ENCODE measurements at places on chromosomes 3 and 15.
A peak's percentile ranks its signal among the peaks of the same experiment; 100 is the strongest.

GRCh38 chr3:18246336-18247060, 178.6 kb downstream of the SATB1 start:
- DNase-seq: no peak

DNA sequence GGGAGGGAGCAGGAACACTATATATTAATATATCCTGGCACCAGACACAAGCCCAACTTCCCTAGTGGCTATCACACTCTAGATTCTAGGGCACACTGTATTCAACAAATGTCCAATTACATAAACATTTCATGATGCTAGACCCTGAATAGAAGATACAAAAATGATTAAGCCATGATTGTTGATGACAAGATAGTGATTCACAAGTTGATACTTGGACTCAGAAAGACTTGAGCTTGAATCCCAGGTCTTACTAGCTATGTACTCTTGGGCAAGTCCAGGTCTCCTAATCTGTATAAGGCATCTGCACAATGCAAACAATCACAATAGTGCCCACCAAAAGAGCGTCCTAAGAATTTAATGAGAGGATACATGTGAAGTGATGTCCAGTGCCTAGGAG, 10.0 kb upstream of the SNTN start:
- DNase-seq: no peak

- DNase-seq: no peak
Observed at GRCh38 chr15:66943456-66944095, 121.8 kb upstream of the SMAD3 start.

- peak; percentile 51 for DNase-seq
Observed at GRCh38 chr3:192188218-192188835, 539.0 kb downstream of the FGF12 start.

DNA sequence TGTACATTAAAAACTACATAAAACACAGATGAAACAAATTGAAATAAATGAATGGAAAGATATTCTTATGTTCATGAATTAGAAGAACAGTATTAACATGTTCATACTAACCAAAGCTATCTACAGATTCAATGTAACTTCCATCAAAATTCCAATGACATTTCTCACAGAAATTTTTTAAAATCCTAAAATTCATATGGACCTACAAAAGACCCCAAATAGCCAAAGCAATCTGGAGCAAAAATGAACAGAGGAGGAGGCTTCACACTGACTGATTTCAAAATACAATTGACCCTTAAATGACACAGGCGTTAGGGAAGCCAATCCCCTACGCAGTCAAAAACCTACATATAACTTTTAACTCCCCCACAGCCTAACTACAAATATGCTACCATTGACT, 39.4 kb downstream of the KPNA1 start:
- no peak for DNase-seq

- no peak for DNase-seq
Observed at GRCh38 chr3:76456322-76456721, 583.6 kb upstream of the ROBO2 start.

GRCh38 chr15:29925227-29926082, 103.2 kb upstream of the TJP1 start:
- peak; percentile 45 for DNase-seq

- no peak for DNase-seq
Observed at GRCh38 chr3:113231827-113232253, 20.5 kb downstream of the BOC start.

- DNase-seq: no peak
Observed at GRCh38 chr3:318903-319302, 122.3 kb downstream of the CHL1 start.

- DNase-seq: no peak
Observed at GRCh38 chr3:190709351-190709773, 153.1 kb downstream of the GMNC start.

GRCh38 chr3:145951441-145951840, 209.5 kb downstream of the PLOD2 start:
- DNase-seq: no peak

DNA sequence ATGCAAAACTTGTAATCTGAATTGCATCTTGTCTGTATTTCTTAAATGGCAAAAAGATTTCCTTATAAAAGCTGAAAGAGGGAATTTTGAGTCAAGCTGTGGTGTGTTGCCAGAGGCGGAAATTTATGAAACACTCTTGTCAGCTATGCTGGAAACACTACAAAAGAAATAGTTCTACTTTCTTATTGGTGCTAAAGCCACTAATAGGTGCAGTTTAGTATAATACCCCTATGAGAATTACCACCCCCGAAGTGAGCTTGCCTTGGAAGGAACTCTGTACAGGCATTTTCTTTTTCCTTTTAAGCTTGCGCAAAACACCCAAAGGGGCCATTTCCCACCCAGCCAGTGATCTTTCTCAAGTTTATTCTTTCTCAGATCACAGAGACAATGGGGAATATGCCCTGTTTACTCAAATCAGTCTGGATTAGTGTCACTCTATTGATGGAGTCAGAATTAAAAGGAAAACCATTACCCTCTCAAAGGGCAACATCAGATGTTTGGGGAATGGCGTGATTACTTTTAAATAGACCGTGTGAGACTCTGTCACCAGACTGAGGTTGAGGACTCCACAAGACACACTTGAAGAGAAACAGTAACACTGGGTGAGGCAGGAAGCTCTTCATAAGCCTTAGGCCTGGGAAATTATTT, 166.0 kb downstream of the TP63 start:
- DNase-seq: no peak

- DNase-seq: no peak
Observed at GRCh38 chr15:85542895-85543331, 162.5 kb downstream of the AKAP13 start.

DNA sequence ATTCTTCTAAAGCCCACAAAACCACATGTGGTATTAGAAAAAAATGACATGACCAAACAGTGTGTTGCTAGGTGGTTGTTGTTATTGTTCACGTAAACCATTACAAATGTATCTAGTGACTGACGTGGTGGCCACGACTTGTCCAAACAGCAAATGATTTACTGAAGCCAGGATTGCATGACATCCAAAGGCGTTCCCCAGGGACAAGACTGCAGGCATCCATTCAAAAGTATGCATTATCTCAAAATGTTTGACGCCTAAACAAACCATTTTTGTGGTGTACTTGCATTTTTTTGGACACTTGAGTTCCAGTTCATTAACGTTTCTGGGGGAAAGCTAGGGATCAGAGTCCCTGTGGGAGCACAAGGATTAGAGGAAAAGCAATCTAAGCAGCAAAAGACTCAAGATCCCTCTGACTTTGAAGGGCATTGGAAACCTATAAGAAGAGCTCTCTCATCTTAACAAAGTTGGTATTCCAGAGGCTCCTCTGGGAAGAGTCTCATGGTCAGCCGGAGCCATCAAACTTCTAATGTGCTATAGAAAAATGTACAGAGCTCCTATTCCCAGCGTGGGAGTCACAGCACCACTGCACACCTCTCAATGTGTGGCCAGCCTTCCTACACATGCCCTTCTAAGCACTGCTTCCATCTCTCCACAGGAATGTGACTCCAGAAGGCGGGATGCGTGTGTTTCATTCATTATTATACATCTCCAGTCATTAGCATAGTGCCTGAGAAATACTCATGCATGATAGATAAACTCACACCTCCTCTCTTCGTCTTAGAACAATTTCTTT, 62.9 kb downstream of the FBN1 start:
- no peak for DNase-seq

- DNase-seq: no peak
Observed at GRCh38 chr3:169493521-169494141, 169.9 kb downstream of the MECOM start.

DNA sequence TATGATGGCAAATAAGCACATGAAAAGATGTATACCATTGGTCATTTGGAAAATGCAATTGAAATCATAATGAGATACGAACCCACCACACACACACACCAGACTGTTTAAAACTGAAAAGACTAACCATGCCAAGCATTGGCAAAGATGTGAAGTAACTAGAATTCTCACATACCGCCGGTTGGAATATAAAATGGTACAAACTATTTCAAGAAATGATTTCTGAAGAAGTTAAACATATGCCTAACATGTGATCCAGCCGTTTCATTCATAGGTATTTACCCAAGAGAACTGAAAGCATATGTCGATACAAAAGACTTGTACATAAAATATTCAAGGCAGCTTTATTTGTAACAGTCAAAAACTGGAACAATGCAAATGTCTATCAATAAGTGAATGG, 28.9 kb downstream of the HES1 start:
- no peak for DNase-seq

- no peak for DNase-seq
Observed at GRCh38 chr3:168950622-168951021, 712.9 kb downstream of the MECOM start.

- DNase-seq: peak; percentile 55
Observed at GRCh38 chr3:134374105-134374790, at the start of gene AMOTL2. Gene AMOTL2, minus strand, starts transcription at chr3:134374447. Its CDS starts 3,014 bp downstream, at chr3:134371433.

DNA sequence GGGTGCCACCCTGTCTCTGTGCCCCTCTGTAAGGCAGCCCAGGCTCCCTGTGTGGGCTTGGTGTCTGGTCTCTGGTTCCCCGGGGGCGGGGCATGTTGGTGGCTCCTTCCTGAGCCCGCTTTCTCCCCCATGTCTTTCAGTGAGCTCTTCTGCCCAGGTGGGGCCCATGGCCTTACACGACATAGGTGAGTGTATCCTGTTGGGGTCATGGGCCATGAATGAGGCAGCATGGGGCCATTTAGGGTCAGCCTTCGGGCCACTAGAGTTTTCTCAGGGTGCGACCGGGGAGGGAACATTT, 195.1 kb downstream of the UBE3A start:
- DNase-seq: no peak

DNA sequence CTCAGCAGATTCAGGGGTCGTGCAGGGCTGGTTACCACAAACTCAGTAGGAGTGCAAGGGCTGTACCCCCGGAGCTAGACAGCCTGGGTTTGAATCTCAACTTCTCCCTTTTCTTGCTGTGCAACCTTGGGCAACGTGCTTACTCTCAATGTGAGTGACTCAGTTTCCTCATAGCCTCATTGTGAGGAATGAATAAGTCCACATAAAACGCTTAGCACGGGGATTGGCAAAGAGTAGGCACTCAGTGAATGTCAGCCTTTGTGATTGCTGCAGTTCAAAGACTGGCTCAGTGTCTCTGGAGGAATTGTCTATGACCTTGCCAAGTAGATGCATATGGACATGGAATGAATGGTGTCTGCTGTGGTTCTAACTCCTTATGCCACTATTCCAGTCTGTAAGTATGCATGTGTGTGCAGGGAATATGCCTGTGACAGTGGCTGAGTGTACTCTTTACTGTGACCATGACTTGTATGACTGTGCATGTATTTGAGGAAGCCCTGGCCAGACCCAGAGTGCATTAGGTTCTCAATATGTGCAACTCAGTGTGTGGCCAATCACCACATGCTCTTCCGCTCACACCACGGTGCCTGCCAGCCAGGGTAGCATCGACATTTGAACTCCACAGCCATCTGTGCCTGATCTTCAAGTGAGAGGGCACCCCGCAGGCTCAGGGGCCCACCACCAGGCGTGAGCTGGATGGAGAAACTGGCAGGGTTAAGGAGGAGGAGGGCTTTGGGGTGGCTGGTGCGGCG, 900 bp upstream of the HYAL3 start:
- DNase-seq: no peak

DNA sequence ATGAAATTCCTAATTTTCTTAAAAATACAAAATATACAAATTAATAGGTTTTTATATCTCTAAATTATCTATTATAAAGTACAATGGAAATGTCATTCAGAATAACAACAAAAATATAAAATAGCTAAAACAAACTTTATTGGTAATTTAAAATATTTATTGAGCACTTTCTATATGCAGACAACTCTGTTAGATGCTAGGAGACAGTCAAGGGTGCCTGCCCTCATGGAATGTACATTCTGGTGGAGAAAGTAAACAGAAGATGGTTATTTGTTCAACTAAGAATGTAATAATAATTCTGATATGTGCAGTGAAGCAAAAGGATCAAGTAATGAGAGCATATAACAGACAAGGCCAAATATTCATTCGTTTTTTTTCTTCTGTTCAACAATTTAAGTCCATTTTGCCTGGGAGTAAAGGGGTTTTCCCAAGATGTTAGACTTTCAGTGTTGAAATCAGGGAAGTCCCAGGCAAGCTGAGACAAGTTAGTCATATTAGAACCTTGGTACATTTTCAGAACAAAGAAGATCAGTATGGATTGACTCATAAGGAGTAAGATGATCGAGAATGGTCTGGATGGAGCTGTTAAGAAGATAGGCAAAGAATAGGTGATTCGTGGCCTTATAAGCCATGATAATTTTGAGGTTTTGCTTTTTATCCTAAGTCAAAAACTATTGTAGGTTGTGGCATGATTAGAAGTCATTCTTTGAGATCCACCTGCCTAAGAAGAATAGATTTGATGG, 150.2 kb upstream of the MLF1 start:
- no peak for DNase-seq

DNA sequence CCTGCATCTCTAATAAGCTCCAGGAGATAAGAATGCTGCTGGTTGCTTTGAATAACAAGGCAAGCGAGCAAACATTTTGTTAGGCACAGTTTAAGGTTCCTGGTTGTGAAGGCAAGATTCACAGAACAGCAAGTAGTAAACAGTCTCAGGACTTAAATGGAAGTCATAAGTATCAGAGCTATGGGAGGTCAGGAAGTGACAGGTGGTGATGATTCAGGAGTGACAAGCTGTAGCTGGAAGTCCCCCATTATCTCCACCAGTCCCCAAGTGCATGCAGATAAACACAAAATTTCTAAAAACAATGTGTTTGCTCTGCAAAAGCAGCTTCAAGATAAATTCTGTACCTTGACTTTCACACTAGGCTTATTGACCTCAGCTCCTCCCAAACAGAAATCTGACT, 3.3 kb downstream of the FETUB start:
- DNase-seq: no peak

DNA sequence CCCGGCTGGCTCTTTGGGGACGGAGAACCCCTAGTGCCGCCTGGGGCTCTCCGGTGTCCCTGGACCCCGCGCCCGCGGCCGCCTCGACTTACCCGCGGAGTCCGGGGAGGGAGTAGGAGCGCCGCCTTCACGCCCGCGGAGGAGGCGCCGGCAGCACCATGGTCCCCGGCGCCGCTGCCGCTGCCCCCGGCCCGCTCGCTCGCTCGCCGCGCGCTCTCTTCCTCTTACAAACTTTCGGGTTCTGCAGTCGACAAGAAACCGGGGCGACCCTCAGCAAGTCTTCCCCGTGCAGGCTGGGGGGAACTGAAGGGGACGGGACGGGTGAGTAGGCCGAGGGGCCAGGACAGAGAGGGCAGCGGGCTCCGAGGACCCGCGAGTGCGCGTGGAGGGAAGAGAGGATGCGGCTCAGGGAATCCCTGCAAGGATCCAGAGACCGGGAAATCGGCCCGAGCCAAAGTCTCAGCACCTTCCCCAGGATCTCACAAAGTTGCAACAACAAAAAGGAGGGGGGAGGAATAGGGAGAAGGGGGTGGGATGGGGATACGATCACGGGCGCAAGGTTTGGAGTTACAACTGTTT, 2.0 kb downstream of the FOXP1 start:
- no peak for DNase-seq

Measured in Jurkat, Clone E6-1 (cell line).